ENCODE measurements at places on chromosomes 7 and 10.

GRCh38 chr7:81173766-81174281, 255.0 kb upstream of the SEMA3C start:
- DNase-seq: no peak

- no peak for DNase-seq
Measured at GRCh38 chr10:85971494-85971893, 395.1 kb downstream of the GRID1 start.

- peak; percentile 78 for DNase-seq
Measured at GRCh38 chr7:28926871-28927597, 31.1 kb downstream of the TRIL start.

DNA sequence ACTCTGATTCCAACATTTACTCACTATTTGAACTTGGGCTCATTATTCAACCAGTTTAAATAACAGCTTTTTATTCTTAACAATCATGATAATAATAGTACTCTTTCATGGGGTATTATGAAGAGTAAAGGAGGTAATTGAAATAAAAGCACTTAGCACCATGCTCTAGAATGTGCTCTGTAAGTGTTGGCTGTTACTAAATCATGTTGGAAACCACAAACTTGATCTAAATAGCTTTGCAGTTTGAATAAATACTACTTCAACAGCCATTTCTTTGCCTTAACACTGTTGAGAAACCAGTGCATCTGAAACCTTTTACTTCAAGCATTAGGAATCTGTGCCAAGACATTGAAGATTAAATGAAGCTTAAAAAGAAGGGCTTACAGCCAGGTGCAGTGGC, 7.9 kb upstream of the UPF2 start:
- DNase-seq: no peak

- no peak for DNase-seq
Measured at GRCh38 chr10:89706011-89706410, 4.6 kb downstream of the KIF20B start.

DNA sequence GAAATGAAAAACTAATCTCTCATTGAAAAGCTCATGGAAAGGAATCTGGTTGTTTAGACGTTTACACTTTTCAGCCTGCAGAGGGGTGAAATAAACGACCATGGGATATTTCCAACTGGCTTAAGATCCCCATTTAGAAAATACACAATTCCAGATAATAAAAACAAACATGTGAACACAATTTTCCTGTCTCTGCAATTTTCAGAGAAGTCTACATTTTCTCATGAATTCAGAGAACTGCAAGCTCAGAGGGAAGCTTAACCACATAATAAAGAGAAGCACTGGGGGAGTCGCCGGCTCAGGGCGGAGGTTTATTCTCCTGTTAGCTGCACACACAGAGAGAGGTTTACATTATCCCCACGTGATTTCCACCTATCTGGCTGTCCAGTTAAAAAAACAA, 215.2 kb downstream of the FANK1 start:
- no peak for DNase-seq
